ENCODE measurements at places on chromosomes 1 and 21. TPM values are rescaled to one million over a fixed set of nuclear protein-coding genes. Genes with fewer than 3 reads are reported as not detected.

The HES3 gene
- not detected for total RNA-seq

The KMO gene
- total RNA-seq = not detected

The PSMD4 gene
- total RNA-seq = 64.4 TPM

The GPR157 gene
- 0.45 TPM for total RNA-seq

The RIMKLA gene
- 10.3 TPM for total RNA-seq

The TMCO4 gene
- total RNA-seq = 0.82 TPM
